H54 (cell line): ENCODE measurements at places on chromosomes 11 and 22.

DNA sequence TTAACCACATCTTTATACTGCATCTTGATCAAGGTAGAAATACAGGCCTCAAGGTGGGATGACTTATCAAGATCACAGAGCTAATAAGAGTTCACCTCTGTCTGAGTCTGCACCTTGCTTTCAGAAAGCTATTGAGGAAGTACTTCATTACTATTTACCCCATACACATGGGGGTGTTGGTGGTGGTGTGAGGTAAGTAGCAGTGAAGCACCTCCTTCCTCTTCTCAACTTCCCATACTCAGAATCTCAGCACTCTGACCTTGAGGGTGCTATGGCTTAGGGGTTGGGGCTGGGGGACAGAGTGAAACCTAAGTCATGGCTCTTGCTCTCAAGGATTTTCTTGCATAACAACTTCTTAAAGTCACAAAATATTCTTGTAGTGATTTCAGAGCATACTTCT, 56.9 kb downstream of the ME3 start:
- DNase-seq = no peak

DNA sequence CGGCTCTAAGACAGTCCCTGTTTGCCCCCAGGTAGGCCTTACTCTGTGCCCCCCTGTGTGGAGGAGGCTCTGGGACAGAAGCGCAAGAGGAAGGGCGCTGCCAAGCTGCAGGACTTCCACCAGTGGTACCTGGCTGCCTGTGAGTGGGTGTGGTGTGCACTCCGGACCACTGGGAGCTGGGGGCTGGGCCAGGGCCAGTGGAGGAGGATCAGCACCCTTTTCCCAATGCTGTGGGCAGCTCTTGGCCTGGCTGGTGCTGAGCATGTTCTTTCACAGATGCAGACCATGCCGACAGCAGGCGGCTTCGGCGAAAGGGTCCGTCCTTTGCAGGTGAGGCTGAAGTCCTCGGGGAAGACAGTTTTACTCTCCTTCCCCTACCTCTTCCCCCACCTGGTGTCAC, 3.7 kb downstream of the SCO2 start:
- no peak for DNase-seq

DNA sequence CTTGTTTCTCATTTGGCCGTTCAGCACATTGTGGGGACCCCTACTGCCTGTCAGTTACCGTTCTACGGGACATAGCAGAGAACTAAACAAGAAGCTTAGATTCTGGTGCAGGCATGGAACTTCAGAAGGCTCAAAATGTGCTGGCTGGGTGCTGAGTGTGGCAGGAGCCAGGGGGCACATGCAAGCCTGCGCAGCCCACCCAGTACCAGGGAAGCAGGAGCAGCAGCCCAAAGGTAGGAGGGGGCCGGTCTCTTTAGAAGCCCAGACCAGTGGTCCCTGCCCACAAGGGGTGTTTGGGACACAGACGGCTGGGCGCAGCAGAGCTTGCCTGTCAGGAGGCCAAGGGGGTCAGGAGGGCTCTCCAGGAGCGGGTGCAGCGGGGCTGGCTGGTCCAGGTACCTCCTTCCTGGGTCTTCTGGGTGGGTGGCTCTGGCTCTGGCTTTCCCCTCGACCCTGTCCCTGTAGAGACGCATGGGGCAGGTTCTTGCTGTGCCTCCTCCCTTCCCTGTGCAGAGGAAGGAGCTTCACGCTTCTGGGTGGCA, 2.2 kb downstream of the PTDSS2 start:
- no peak for DNase-seq

- no peak for DNase-seq
Observed at GRCh38 chr22:49298834-49299750, 528.6 kb downstream of the BRD1 start.

- DNase-seq = no peak
Observed at GRCh38 chr11:24773322-24773721, 276.5 kb downstream of the LUZP2 start.

GRCh38 chr11:79525257-79525656, 84.4 kb upstream of the TENM4 start:
- DNase-seq = no peak

GRCh38 chr22:44181912-44182587, 1.3 kb downstream of the PARVG start:
- DNase-seq = no peak

GRCh38 chr22:30947816-30948454, 20.6 kb downstream of the MORC2 start:
- no peak for DNase-seq

DNA sequence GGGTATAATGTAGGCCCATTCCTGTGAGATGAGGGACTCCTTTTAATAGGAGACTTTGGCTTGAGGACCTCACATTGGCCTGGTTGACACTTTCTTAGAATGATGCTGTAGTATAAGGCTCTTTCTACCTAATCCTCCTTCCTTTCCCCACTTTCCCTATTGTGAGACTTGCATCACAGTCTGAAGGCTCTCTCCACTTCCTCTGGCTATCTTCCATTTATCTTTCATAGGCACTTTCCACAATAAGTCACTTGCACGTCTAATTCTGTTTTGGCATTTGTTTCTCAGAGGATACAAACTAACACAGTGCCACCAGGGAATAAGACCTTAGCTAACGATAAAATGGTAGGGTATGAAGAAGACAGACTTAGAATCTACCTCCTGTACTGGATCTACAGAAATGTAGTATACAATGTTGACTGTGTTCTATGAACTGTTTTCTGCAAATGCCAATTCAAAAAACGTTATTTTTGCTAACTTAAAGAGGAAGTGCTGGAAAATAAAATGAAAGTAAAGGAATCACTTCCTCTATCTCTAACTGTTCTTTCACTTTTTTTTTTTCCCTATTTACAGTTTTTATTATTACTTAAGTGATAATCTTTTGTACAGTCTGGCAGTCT, 17.9 kb upstream of the PDE3B start:
- no peak for DNase-seq

- no peak for DNase-seq
Observed at GRCh38 chr11:84594602-84595001, 1032.5 kb downstream of the DLG2 start.

DNA sequence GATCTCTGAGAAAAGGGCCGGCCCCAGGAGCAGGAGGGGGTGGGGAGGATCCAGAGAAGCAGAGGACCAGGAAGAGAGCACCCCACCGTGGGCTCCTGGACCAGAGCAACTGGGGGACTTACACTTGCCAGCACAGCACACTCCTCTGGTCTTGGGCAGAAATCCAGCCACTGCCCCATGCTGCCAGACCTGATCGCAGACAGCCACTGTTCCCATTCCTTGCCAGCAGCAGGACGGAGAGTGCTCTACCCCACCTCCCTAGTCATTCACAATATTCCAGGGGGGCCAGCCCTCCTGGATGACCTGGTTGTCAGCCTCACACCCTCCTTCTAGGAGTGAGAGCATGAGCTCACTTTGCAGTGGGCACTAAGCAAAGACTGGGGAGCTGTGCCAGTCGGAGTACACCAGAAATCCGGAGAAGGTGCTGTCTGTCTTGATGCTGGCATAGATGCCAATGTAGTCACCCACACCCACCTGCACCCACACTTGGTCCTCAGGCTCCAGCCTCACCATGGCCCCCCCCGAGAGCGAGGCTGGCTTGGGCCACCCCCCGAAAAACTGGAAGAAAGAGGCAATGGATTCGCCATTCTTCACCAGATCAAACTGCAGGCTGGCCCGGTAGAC, 1.6 kb downstream of the C1QTNF5 start:
- DNase-seq = no peak

DNA sequence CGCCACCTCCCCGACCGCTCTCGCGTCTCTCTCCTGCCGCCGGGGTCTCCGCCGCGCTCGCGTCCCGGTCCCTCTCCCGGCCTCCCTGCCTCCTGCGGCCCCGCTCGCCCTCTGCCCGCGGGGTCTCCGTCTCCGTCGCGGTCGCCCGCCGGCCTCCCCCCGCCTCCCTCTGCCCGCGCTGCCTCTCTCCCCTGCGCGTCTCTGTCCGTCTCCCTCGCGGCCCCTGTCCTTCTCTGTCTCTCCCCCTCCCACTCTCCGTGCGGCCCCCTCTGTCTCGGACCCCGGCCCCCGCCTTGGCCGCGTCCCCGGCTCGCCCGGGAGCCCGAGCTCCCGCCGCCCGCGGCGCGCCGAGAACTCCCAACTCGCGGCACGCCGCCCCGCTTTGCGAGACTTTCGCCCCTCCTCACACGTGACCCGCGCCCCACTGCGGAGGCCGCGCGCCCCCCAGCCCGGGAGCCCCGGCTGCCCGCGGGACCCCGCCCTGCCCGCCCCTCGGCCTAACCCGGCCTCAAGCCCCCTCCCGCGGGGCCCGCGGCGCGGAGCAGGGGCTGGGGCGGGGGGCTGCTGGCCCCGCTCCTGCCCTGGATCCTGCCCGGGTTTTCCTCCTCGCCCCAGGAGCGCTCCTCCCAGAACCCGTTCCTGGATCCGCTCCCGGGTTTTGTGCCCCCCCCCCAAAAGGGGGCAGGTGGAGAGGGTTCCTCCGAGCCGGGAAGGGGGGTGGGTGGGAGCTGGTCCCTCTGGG, 702 bp upstream of the KCNJ4 start:
- no peak for DNase-seq

DNA sequence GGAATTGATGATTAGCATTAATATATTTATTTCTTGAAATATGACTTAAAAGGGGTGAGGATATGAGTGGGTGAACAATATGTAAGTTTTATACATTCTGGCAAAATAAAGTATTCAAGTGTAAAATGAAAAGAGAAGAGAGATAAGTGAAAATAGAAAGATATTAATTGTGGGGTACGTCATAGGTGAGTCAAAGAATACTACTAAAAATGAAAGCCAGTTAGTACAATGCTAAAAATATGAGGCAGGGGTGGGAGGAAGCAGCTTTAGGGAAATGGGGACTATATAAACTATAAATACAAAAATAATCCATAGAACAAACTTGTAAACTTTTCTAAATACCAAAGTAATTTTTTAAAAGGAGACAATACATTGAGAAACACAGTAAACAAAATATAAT, 661.4 kb downstream of the CNTN5 start:
- DNase-seq = no peak

DNA sequence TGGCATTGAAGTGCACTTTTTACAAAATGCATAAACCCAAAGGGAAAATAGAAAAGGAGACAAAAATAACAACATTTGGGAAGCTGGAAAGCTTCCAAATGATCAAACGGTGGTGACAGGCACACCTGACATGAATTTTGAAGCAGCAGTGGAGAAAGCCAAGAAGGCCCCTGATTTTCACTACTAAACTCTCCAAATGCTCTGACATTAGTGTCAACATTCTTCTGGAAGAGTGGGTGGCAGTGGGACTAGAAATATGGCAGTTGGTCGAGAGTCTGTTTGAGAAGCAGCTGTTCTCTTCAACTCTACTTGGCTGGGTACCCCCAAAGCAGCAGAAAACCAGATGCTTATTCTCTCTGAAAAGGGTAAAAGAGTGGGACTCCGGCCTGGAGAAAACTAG, 12.3 kb upstream of the APOA5 start:
- no peak for DNase-seq

GRCh38 chr11:773425-773824, 3.9 kb downstream of the GATD1 start:
- no peak for DNase-seq

- DNase-seq = no peak
Observed at GRCh38 chr11:79508461-79508860, 67.6 kb upstream of the TENM4 start.

- DNase-seq = peak; percentile 43
Observed at GRCh38 chr11:20158597-20159257, 1.5 kb downstream of the DBX1 start.

DNA sequence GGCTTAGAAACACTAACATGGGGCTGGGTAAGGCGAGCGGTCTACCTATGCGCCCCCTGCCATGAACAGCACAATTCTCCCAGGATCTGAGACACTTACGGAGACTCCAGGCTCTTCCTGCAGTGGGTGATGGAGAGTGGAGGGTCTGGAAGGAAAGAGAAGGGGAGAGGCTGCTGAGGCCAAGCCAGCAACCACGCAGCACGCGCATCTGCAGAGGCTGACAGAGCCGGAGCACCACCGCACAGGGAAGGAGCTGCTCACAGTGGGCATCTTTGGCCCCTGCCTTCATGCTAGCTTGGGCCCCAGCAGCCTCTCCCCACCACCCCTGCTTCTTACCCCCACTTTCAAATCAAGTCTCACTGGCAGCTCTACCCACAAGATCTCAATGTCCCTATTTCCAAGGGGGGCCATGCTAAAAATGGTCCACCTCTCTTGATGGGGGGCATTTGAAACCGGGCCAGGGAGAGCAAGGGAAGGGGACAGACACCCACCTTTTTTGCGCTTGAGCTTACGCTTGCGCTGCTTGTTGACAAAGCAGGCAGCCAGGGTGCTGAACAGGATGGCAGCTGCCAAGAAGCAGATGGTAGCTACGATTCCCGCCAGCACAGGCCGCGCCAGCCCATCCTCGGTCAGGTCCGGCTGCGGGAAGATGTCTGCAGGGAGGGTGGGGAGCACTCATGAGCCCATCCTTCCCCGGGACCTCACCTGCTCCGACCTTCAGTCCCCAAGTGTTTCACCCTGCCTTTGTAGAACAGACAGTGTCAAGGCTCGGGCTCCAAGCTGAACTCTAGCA, 34.5 kb downstream of the IGSF9B start:
- no peak for DNase-seq

DNA sequence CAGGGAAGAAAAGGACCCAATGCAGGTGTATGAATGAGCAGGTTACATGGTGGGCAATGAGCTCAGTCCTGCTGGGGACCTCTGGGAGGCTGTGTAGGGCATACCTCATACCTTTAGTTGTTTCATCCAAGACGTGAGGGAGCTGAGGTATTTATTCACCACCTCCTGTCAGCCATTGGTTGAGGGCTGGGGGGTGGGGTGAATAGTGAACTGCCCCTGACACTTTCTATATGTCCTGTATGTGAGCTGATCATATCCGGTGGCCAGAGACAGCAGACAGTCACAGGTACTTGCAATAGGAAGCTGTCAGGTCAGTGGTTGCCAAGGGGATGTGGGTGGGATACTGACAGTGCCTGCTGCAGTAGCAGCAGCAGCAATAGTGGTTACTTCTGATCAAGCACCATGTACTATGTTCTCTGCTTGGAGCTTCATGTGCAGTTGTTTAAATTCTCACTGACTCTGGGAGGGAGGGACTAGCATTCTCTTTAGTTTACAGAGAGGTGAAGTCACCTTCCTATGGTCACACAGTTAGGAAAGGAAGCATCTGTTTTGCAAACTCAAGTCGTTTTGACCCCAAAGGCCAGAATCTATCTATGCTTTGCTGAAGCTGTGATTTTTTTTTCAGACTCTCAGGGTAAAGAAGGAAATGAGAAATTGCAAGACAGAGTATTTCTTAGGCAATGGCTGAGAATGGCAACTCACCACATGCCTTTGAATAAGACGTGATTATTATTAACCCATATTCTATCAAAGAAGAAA, 54.0 kb downstream of the MIAT start:
- no peak for DNase-seq
